ENCODE measurements at places on chromosomes 7 and 10.

GRCh38 chr10:101903827-101904550 is 60.4 kb upstream of the KCNIP2 start:
- no peak for DNase-seq

DNA sequence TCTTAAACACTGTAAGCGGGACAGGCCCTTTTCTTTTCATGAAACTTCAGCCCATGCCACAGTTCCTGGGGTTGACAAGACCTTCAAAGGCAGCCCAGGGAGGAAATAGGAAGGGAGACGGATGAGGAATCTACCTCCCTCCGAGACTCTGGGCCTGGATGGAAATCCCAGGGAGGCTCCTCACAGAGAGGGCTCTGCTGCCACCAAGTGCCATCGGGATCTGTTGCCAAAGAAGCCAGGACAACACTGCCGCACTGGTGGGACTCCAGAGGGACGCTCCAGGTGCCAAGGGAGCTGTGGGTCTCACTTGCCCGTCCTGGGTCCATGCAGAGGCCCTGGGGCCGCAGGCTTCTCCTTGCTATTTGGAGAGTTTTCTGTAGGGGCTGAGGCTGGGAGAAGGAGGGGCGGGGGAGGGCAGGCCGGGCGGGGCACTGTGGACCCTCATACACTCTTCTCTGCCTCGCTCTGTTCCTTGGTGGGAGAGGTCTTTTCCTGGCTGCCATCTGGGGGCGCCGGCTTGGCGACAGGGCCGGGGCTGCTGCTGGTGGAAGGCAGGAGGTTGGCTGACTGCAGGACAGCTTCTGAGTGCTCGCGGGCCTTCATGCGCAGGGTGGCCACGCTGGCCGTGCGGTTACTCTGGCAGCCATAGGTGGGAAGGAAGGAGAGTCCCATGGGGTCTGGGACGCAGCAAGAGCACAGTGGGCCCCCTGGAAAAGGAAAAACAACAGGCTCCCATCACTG is 30.0 kb downstream of the DRGX start:
- DNase-seq = no peak

DNA sequence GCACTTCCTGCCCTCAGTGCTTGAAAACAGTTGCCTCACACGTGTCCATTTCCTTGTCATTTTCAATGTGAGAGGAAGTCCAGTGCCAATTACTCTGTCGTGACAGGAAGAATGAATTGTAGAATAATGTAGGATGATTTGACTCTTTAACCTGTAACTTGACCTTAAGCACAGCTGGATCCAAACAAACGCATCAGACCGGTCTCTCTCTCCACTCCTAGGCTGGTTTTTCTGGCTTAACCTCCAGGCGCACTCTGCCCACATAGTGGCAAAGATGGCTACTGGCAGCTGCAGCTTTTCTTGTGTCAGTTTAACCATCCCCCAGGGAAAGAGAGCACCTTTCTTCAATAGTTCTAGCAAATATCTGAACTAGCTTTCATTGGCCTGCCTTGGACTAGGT is 29.4 kb upstream of the PNLIPRP3 start:
- no peak for DNase-seq

GRCh38 chr7:5375925-5376324 is 47.7 kb downstream of the TNRC18 start:
- no peak for DNase-seq

DNA sequence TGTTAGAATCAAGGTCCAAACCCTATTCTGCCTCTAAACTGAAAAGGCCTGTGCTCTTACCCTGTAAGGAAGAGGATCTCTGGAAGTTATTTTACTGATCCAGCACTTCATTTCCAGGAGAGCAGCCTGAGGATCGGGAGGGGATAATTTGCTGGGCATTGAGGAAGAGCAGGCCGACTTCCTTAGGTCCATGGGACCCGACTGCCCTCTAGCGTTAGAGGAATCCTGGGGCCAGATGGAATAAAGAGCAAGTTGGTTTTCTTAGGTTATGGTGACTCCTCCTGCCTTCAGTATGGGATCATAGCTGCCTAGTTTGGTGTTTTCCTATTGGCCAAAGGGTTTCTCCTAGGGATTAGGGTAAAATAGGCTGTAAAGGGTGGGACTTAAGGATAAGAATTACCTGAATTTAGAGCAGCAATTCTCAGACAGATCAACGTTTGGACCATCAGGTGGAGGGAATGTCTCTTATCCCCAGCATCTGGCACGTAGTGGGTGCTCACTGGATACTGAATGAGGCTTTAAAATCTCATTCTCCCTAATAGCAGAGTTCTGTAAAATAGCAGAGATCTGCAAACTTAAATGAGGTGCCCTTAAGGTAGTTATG is 40.0 kb upstream of the SORBS1 start:
- no peak for DNase-seq

DNA sequence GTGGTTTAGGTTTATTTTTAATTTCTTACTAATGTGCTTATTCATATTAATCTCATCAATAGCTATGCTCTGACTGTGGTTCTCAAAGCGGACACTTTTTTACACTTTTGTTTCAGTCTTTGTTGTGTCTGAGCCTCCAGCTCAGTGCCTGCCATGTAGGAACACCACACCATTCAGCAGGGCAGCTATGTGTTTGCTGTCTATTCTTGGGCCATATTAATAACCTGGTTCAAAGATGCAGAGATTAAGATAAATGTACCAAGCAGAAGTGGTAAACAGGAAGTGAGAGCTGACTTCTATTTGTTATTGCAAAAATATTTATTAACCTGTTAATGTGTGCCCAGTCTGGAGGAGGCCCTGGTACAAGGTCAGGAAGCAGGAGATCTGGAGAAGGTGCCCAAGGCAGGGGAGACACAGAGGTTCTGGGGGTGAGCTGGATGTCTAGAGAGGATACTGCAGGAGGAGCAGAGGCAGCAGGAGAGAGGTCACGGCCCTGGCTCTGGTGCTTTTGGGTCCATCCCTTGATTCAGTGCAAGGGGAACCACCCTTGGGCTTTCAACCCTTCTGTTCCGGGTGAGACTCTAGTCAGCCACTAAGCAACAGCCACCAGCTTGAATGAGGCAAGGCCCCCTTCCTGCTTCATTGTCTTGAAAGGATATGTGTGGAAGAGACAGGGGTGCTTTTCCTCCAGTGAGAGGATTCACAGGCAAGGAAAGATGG is 1.9 kb downstream of the TBXAS1 start:
- no peak for DNase-seq

- no peak for DNase-seq
These were observed 24.6 kb upstream of the AKR1E2 start for GRCh38 chr10:4801405-4801804.

DNA sequence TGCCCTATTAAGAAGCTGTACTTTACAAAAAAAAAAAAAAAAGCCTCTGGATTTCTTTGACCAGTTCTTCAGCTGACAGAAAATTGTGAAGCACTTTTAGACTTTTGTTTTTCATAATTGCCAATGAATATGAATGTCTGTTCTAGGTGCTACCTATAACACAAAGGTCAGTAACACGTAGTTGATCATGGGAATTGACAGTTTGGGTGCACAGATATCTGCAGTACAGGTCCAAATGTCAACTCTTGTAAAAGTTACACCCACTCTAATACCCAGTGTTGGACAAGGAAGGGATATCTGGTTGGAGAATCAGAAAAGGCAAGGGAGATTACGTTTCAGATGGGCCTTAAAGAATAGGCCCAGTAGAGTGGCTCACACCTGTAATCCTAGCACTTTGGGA is 1.8 kb downstream of the REEP3 start:
- no peak for DNase-seq

DNA sequence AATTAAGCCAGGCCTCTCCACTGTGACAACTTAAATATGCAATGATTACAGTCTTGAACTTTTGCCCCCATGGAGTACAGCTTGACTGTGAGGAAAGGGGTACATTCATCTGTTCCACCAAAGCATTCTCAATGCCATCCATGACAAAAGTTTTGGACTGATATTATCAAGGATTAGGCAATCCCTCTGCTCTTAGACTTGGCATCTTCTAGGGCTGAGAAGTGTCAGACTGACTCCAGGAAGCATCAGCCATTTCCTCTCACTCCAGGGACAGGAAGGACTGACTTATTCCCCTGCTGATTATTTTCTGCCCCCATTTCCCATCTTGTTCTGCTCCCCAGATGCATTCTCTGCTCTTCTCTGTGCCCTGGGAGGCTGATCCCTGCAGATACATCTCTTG is 69.7 kb downstream of the ZNF365 start:
- DNase-seq = no peak

DNA sequence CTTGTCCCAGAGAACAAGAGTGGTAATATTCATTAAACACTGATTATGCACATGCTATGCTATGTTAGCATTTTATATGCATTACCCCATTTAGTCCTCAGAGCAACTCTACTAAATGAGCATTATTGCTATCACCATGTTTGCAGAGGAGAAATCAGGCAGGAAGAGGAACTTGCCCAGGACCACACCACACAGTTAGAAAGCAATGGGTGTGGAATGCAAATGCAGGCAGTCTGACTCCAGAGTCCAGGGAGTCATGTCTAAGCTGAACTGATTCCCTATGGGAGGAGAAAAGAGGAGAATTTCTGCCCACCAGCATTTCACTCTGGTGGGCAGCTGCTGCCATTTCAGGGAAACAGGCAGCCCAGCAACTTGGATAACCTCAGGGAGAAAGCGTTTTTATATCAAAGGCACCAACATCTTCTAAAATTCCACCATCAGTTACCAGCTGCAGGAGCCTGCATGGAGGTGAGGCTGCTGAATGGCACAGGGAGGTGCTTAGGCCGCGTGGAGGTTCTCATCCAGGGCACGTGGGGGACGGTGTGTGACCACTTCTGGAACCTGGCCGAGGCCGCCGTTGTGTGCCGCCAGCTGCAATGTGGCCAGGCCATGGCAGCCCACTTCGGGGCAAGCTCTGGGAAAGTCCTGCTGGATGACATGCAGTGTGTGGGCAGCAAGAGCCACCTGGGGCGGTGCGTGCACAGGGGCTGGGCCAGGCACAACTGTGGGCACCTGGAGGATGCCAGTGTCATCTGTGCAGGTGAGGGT is 68.2 kb upstream of the C10orf120 start:
- DNase-seq = no peak

GRCh38 chr10:133261726-133262325 is 14.8 kb downstream of the ADAM8 start:
- no peak for DNase-seq

GRCh38 chr7:125573126-125573525 is 643.5 kb upstream of the POT1 start:
- DNase-seq = no peak

DNA sequence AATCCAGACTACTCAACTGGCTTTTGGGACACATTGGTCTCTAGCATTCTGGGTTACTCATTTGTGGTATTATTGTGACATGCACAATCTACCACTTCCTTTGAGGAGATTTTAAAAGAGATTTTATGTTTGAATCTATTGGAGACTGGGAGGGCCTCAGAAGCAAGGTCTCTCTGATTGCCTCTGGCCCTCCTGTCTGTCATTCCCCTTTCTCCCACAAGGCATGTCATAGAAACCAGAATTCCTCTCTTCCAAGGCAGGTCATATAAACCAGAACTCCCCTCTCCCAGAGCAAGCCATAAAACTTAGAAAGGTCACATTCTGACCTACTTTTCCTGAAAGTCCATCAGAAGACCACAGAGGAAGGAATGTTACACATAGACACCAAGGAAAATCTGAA is 777.7 kb downstream of the PHTF2 start:
- no peak for DNase-seq

DNA sequence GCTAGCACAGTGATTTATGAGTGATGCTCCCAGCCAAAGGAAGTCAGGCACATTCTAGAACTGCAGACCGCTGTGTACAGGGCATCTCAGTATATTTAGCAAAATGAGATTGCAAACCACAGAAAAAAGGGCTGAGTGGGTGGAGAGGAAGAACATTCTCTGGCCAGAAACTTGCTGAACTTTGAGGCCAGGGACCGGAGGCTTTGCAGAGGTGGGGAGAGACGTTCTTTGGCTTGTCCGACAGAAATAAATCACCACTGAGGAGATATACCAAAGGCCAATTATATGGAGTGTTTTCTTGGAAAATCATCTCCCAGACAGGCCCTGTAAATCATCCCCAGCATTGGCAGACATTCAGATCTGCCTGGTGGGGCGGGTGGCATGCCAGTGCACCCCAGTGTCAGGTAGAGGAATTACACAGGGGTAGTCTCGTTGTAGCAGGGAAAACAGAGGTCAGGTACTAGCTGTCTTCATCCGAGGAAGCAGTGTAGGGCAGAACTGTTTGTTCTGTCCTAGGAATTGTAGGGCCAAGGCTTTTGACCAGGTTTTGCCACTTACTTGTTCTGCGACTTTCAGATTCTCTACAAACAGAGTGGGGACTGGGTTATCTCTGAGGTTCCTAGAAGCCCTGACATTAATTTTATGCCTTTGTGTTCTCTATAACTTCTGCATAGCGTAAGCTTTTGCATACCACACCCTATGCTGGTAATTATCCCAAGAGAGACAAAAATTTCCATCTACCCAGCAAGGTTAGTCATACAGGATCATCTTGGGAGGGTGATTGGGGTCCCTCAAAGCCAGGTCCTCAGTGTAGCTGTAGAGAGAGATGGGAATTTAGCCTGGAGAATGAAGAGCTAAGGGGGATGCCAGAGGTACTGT is 655.6 kb downstream of the LRMDA start:
- no peak for DNase-seq

- no peak for DNase-seq
These were observed 122.3 kb downstream of the DOCK4 start for GRCh38 chr7:112083776-112084355.

DNA sequence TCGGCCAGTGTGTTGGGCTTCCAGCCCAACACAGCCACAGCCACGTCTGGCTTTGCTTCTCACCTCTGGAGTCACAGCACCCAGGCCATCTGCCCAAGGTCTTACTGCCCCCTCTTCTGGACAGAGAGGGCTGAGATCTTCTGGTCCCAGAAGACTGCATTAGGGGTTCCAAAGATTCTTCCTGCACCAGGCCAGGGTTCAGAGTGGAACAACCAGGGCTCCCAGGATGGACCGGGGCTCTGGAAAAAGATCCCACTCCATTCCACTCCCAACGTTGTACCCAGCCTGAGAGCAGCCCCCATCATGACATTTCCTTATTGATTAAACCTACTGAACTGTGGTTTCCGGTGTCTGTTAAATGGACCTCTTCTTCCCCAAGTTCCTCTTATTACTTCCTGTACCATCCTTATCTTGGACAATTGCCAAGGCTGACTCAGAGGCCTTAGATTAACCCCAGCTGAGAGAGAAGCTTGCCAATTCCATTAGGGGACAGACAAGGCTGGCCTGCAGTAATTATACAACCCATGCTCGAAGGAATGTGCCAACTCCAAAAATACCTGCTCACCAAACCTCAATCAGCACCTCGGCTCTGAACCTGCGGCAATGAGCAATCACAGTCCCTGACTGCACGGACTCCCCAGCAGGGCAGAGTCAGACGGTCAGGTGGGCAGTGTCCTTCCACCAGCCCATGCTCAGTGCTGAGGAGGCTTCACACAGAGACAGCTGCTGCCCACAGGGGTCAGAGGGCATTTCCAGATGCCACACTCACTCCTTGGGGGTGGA is 47.9 kb upstream of the NPFFR1 start:
- DNase-seq = no peak
